ENCODE measurements at places on chromosomes 4 and X.

GRCh38 chrX:14073556-14073955, 43.9 kb upstream of the GEMIN8 start:
- no peak for DNase-seq

GRCh38 chrX:130110379-130111219, at the start of gene ELF4:
Gene ELF4, minus strand, starts transcription at chrX:130110497. Its CDS starts 29,167 bp downstream, at chrX:130081330.
- peak; percentile 63 for DNase-seq

DNA sequence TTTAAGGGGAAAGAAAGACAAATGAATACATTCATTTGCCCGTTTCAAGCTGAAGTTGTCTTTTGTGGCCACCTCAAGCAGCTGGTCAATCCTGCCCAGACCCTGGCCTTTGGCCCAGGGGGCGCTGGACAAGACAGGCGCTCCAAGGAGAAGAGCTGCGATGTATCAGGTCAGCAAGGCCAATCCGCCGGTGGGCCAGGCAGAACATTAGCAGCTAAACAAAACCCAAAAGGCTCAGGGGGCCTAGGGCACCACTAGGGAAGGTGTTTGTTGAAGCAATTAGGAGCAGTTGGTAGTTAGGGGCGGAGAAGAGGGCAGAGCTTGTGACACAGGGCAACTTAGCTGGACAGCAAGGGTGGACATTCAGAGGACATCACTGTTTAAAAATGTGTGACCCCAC, 60.8 kb upstream of the TMEM33 start:
- DNase-seq = no peak

GRCh38 chr4:91838181-91838861, 465.4 kb upstream of the GRID2 start:
- no peak for DNase-seq

DNA sequence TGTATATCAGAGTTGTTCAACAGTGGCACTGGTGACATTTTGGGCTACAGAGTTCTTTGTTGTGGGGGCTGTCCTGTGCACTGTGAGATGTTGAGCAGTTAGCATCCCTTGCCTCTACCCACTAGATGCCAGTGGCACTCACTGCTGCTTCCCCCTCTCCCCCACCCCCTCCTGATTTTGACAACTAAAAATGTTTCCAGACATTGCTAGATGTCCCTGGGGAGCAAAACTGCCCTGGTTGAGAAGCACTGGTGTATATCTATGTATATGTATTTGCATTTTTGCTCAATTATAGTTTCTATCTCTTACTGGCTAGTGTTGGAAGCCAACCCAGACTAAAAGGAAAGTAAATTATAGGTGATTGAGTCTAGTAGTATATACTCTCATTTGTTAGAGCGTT, 2.4 kb downstream of the TMEM131L start:
- peak; percentile 45 for DNase-seq

DNA sequence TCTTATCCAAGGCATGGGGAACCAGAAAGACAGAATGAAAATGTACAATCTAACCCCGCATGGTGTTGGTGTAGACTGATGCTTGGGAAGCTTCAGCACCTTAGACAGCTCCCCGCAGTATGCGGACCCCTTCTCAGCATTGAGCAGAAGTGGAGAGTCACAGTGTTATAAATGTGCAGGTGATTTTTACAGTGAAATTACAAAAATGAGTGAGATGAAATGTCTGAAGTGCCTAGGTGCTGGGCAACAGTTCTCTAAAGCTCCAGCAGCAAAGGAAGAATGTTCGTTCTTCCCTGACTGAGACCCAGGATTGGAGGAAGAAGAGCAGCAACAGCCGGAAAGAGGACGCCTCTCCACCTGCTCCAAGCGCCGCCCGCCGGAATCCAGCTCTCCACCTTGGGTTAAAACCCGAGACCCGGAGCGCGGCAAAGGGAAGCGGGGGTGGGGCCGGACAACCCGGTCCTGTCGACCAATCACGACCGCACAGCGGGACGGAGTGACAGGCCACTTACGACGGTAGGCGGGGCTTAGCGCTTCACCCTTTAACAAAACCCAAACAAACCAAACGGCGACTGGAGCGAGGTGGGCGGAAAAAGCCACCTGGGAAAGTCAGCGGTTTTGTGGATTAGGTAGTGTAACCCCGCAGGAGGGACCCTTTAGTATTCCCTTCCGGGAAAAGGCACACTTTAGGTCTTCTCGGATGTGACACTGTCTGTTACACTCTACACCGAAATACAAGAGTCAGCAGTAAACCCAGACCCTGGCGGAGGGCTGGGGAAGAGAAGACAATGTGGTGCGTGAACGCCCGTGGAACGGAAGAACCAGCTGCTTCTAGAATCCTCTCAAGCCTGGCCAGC, at the start of gene GLRA3:
Gene GLRA3, minus strand, starts transcription at position 403 of the 857 bp plus-strand sequence. CDS start 436 bp downstream, outside the sequence.
- DNase-seq = peak; percentile 80

- peak; percentile 21 for DNase-seq
Measured at GRCh38 chrX:39886282-39886681, 211.5 kb downstream of the BCOR start.

DNA sequence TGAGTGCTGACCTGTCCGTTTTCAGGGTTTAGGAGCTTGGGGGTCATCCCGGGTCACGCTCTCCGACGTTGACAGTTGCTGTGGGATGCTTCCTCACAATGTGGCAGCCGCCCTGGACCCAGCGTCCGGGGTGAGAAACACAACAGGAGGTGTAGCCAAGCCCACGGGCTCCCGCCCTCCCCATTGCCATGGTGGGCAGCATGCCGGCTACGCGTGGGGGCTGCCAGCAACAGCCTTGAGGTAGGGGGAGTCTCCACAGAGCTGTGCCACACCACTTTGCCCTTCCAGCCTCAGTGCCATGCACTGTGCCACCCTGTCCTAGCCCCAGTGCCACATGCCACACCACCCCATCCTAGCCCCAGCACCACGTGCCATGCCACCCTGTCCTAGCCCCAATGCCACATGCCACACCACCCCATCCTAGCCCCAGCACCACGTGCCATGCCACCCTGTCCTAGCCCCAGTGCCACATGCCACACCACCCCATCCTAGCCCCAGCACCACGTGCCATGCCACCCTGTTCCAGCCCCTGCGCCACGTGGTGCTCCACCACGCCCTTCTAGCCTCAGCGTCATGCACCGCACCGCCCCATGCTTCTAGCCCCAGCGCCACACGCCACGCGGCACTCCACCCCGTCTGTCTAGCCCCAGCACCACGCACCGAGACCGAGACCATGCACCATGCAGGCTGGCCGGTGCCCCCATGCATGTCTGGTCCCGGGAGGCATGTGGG, 8.5 kb upstream of the HGFAC start:
- no peak for DNase-seq

GRCh38 chrX:154308108-154308946, 12.7 kb downstream of the TKTL1 start:
- peak; percentile 40 for DNase-seq

DNA sequence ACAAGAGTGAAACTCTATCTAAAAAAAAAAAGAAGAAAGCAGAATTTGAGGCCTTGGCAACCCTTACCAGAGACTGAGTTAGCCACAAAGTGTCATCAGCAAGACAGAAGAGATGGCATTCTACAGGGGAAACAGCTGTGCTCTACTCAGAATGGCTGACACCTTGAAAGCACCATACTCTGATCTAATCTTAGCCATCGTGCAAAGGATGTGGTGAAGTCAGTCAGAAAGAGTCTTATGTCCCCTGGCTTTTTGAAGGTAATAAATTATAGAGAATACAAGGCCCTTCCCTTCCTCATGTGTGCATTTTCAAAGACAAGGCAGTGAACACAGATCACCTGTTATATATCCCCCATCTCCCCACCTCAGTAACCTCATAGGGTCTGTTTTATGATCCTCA, 13.2 kb downstream of the CLNK start:
- DNase-seq = no peak

DNA sequence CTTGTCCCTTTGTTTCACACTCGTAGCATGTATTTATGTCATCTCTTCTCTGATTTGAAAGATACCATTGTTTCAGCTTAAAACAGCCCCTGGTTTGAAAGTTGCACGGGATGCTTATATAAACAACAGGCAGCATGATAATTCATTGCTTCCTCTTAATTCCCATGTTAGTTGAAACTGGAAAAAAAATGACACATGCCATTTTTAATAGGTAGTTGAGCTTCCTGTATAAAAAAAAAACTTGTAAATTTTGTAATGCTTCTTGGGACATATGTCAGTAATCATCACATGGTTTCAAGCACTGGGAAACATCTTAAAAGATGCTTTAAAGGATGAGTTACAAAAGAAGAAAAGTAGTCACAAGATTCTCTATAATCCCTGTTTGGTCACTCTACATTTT, 243.0 kb downstream of the PALLD start:
- DNase-seq = no peak

DNA sequence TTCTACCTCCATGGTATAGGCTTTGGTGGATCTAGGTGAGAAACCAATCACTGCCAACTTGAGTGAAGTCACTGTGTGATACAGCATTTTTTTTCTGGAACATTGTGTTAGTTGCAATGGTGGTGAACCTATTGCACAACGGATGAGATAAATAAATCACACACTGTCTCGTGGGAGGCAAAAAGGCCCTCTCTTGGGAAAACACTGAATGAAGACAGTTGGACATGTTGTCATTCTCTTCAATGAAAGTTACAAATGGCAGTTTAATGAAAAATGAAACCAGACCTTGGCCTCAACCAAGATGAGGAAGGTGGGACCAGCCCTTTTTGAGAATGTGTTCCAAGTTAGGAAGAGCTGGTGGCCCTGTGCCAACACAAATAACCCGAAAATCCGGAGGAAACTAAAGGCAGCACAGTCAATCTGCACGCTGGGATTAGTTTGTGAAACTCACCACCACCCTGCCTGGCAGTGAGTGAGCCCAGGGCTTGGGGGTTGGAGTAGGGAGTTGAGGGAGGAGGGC, 5.4 kb upstream of the ADGRG2 start:
- DNase-seq = peak; percentile 62

DNA sequence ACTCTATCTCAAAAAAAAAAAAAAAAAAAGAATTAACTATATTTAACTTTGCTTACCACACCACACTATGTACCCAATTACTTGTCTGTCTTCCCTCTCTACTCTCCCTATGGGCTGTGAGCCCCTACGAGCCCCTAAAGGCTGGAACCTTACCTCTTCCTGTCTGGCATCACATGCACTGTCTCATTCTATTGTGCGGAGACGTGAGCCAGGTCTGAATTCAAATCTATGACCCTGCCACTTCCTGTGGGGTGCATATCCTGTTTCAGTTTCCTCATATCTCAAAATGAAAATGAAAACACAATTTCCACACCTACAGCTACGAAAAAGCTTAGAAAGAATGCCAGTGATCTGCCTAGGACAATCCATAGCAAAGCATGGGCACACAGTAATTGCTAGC, 42.9 kb upstream of the HS3ST1 start:
- DNase-seq = no peak
